ENCODE measurements at places on chromosomes 2 and 18.

DNA sequence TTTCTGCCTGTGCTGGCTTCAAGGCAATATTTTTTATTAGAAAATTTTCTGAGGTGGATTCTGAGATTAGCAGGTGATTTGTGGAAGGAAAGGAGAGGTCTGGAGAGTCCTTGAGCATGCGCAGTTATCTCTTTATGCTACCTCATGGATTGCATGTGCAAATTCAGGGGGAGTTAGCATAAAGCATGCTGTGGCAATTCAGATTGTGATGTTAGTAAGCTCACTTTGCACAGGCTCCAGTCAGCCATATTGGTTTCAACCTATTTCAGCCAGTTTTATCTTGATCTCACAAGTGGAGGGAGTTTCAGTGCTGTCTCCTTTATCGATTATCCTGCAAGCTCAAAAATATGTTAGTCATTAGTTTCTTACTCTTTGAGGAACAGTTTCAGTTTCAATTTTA lies 2012.3 kb upstream of the PIK3C3 start:
- peak; percentile 94 for DNase-seq

DNA sequence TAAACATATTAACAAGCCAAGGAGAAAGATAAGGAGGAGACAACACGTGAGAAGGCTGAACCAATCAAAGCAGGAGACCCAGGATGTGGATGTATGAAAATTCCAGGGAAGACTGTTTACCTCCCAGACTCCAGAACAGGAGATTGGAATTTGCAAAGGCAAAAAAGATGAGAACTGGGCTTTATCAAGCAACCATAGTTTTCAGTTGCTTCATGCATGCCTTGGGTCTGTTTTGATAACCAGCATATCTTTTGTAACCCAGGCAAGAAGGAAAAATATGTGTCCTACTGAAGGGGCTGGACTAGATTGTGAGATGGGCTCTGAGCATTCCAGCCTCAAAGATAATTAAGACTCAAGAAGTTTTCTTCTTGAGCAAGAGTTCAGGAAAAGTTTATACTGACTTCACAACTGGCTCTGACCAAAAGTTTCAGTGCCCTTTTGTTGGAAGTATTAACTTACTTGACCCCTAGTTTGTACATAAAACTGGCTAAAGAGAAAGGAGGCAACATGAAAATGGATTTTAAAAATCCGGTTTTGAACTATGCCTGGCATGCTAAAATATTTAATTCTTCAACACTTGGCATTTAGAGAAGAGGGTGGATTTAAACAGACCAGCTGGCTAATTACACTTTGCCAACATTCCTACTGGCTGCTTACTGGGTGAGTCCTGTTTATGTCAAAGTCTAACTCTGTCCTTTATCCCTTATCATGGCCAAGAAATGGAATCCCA lies 79.3 kb upstream of the CD28 start:
- DNase-seq: no peak

DNA sequence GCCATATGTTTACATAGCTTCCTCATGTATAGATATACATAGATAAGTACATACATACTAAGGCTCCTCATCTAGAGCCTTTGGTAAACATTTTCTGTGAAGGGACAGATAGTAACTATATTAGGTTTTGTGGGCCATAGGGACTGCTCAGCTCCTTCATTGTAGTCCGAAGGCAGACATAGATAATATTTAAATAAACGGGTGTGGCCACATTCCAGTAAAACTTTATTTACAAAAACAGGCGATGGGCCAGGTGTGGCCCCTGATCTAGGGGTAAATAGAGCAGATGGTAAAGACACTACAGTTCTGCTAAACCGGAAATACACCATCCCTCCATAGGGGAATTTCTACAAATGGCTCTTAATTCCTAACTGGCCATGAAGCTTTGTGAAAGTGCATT lies 7.3 kb downstream of the COQ10B start:
- DNase-seq: no peak

DNA sequence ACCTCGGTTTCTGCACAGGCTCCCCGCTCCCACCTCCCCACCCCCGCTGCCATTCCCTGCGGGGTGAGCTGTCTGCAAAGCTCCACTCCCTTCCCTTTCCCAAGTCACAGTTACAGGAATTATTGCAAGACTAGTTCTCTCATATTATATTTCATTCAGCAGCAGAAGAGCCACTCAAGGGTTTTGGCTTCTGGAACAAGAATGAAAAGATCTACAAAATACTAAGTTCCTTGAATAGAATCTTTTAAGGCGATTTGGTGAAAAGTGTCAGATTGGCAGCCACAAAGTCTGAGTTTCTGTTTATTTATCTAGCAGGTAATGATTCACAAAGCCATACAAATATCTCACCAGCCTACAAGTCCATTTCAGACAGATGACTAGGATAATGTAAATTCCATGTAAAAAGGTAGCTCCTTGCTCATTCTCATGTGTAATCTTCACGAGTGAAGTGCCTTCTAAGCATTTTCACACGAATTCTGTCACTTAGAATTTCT lies 221.9 kb upstream of the RBBP8 start:
- no peak for DNase-seq

- no peak for DNase-seq
Measured at GRCh38 chr18:80197528-80197927, 49.8 kb downstream of the PARD6G start.

GRCh38 chr2:65294136-65294535 lies 66.5 kb downstream of the ACTR2 start:
- no peak for DNase-seq

DNA sequence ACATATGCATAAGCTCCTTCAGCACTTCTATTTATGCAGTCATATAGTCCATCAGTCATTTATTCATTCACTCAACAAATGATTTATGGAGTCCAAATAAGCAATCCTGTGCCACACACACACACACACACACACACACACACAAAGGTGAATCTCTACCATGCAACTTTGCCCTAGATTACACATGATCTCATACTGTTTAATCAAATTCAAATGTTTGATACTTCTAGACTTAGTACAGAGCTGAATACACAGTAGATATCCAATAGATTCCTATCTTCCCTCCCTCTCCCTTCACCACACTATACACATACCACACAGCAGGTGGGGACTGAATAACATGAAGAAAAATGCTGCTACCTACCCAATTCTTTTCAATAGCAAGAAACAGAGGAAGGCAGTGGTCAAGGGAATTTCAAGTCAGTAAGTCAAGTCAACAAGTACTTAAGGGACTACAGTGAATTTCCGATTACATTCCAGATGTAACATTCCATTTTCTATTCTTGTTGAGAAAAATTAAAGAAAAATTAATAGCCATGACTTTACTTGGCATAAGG lies 65.4 kb downstream of the EPG5 start:
- DNase-seq: no peak

DNA sequence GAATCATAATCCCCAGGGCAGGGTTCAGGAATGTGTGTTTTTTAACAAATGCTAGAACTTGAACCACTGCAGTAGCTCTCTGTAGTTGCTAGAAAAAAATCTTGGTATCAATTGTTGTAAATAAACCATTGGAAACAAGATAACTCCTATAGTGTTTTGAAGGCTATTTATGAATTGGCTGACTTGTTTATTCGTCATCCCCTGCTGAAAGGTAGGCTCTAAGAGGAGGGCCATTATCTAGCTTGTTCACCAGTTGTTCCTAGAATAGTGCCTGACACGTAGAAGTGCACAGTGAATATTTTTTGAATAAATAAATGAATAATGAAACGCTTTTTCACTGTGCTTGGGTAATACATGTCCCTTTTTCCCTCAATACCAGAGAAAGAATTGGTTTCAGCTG lies 211.4 kb downstream of the BABAM2 start:
- no peak for DNase-seq

DNA sequence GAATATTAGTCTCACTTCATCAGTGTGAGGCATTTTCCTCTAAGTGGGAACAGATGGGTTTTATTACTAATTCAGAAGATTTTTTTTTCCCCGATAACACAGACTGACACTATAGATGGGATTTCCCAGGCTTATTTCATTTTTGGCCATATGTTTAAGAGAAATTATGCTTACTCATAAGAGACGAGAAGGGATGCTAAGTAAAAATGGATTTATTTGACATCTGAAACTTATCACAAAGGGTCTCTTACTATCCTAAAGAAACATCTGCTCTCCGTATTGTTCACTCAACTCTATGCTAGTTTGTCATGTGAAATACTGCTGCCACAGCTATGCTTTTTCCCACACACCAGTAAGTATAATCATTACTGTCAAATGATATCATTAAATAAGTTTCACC lies 1476.3 kb downstream of the LRP1B start:
- DNase-seq: no peak

- DNase-seq: no peak
Measured at GRCh38 chr2:239961662-239962613, 63.2 kb downstream of the NDUFA10 start.

- no peak for DNase-seq
Measured at GRCh38 chr2:3325458-3326181, 52.0 kb downstream of the EIPR1 start.

GRCh38 chr2:48205137-48205798 lies 299.0 kb upstream of the FBXO11 start:
- DNase-seq: no peak

- peak; percentile 64 for DNase-seq
Measured at GRCh38 chr18:58887613-58887963, 22.9 kb downstream of the ZNF532 start.

GRCh38 chr2:112055730-112056625 lies 909 bp downstream of the TMEM87B start:
- DNase-seq: peak; percentile 59

GRCh38 chr2:119119076-119119785 lies 39.3 kb downstream of the C1QL2 start:
- no peak for DNase-seq

- no peak for DNase-seq
Measured at GRCh38 chr2:110796716-110797301, 64.4 kb downstream of the ACOXL start.

- no peak for DNase-seq
Measured at GRCh38 chr18:76174451-76174850, 320.6 kb downstream of the ZNF516 start.

- no peak for DNase-seq
Measured at GRCh38 chr18:55585920-55586561, 2.0 kb downstream of the TCF4 start.

DNA sequence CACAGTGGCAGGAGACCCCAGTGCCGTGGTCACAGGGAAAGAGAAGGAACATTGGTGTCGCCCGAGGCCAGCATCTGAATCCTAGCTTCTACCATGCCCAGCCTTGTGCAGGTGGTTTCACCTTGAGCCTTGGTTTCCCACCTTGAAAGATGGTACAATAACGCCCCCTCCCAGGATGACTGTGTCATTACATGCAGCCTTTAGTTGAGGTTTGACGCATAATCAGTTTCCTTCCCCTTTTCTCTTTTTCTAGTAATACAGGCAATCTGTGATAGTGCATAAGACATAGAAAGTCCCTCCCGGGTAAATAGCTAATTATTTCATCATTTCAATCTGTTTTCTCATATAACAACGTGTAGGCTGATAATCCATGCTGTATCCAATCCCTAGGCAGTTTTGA lies 29.8 kb upstream of the ZNF407 start:
- DNase-seq: peak; percentile 18

DNA sequence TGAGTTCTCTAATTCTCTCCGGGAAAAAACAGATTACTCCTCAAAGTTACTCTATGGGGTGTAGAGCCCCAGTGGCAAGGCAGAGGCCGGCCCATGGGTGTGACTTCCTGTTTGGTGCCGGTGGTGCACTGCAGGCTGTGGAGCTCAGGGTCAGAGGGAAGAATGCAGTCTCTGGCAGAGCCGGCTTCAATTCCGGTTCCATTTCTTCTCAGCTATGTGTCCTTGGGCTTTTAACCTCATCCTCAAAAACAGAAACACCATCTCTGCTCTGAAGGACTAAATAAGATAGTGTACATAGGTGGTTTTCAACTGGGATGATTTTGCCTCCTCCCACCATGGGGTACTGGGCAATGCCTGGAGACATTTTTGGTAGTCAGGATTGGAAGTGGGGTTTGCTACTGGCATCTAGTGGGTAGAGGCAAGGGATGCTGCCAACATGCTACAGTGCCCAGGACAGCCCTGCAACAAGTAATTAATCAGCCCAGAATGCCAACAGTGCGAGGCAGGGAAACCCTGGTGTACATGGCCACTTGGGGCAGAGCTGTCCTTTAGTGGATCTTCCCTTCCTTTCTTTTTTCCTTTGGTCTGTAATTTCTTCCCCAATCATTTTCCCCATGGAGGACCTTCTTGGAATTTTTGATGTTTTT lies 81.2 kb downstream of the INSIG2 start:
- no peak for DNase-seq

DNA sequence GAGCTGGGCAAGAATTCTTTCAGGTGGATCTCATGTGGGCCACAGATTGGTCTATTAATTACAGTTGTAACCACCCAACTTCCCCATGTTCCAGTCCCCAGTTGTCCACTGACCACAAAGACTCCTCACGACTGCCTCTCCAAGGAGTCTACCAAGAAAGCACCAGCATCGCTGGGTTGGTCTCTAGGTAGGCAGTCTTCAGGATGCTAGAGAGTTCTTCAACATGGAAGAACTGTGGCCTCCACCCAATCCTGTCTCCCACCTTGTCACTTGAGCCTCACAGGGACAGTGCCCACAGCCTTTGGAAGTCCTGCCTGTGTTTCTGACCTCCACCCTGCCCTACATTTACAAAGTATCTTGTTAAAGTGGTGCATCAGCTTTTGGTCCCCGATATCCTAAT lies 184.7 kb upstream of the FN1 start:
- DNase-seq: no peak

DNA sequence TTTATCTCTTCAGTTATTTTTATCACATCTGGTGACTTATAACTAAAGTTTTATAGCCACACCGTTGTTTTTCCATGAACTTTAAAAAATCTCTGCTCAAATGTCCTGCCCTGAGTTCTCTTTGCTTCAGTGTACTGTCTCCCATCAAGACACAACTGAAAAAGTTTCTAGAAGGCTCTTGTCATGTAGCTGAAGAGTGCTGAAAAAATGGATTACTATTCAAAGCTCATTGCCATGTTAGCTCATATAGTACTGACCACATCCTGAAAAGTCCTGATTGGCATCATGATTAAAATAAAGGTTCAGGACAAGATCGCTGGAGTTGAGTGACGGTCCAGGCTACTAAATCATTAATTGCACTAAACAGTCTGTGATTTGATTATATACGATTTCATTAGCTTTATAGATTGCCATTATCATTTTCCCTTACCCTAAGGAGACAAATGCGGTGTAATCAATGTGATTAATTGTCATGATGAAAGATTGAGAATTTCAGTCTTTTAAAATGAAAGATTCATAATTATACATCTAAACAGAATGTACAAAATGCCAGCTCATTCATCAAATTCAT lies 62.2 kb downstream of the MFSD6 start:
- DNase-seq: no peak

- DNase-seq: no peak
Measured at GRCh38 chr2:158967731-158968395, 577 bp upstream of the TANC1 start.

DNA sequence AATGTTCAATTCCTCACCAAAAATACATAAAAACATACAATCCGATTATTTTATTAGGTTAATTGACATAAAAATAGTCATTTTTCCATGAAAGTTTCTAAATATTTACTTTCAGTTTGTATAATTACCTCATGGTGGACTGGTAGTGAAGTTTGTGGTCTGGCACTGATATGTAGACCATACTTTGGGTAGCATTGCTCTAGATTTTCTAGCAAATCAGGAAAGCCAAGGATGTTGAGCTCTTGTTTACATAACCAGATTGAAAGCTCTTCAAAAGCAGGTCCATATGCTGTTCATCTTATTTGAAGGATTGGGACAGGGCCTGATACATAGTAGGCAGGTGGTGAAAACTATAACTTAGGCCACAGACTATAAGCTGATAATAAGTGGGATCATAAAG lies 61.8 kb downstream of the COMMD1 start:
- DNase-seq: no peak

GRCh38 chr18:25140124-25140961 lies 211.6 kb downstream of the ZNF521 start:
- DNase-seq: no peak
